ENCODE measurements at places on chromosomes 1 and 21.

GRCh38 chr1:39957299-39958015 lies 2.5 kb downstream of the MFSD2A start:
- no peak for DNase-seq

GRCh38 chr1:211892577-211892976 lies 62.0 kb upstream of the LPGAT1 start:
- no peak for DNase-seq

GRCh38 chr1:45016090-45016697 lies 4.1 kb downstream of the UROD start:
- DNase-seq: no peak

- peak; percentile 24 for DNase-seq
These were observed 27.4 kb upstream of the CTPS1 start for GRCh38 chr1:40951943-40952743.

DNA sequence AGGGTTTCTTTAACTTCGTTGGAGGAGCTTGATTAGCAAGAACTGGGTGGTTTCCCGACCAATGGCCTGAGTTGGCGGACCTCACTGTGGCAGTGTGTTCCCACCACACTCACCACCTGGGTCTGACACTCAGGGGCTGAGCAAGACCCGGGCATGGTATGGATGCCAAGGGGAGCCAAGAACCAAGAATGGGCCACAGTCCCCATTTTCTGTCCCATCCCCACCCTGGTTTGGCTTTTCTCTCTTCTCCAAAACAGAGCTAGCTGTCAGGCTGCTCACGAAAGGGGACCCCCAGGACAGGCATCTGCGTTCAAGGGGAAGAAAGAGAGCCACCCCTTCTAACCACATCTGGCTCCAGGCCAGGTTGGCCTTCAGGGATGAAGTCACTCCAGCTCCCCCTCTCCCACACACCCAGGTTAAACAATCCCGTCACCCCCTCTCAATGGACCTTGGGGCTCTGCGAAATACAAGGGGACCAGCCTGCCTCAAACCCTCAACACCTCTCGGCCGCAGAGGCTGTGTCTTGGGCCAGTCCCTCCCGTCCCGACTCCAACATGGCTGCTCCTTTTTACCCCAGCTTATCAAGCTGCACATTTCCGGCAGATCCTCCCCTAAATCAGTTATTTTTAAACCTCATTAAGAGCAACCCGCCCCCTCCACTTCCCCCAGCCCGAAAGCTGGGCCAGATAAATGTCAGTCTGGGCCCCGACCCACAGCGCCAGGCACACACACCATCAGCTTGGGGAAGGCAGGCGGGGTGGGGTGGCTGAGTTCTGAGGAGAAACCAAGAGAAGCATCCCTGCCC lies 3.4 kb downstream of the TAGLN2 start:
- DNase-seq: no peak

- DNase-seq: no peak
These were observed 64.0 kb downstream of the ITPKB start for GRCh38 chr1:226674892-226675714.

GRCh38 chr1:109697066-109697465 lies 9.4 kb downstream of the GSTM1 start:
- no peak for DNase-seq

DNA sequence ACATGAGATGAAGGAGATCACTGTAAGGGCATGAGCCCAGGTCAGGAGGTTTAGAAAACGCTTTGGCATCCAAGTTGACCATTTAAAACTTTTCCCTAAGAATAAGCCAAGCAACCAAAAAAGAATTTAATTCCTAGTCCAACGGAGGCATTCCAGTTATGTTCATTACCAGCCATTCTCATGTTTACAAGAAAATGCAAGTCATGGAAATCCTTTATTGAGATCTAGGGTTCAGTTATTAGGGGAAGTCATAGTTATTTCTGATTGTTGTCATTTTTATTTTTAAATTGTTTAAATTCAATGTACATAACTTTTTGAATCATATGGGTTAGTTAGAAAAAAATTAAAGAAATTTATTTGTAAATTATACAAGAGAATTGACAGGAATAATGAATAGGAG lies 24.5 kb downstream of the CFHR5 start:
- no peak for DNase-seq

DNA sequence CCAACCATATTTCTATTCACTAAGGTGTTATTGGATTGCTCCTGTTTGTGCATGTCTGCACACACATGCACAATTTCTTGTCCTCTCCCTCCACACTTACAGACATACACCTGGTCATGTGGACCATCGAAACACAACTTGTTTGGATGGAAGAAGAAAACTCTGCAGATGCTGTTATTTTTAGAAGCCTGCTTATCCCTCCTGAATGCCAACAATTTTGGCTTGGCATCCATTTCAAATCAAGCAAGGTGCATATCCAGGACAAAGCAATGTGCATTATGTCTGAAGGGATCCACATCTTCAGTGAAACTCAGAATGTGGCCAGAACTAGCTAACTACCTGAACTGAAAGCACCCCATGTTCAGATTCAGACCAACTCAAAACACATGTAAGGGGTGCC lies 98.9 kb upstream of the ADAR start:
- no peak for DNase-seq

- no peak for DNase-seq
These were observed 5.8 kb downstream of the ACTN2 start for GRCh38 chr1:236692128-236692527.

DNA sequence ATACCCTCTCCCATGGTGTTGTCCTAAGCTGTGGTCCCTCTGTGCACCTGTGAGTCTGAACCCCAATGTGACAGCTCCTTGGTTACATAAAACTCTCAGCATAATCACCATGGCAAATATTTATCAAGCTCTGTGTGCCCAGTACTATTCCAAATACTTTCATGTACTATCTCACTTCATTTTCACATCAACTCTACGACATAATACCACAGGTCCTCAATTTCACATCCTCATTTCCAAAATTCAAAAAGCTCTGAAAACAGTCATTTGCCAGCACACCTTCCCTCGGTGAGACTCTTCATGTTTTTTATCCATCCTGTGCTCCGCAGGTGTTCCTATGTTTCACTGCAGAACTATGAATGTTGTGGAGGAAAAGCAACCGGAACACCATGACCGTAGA lies 12.4 kb upstream of the CREG1 start:
- no peak for DNase-seq

GRCh38 chr1:156625436-156626078 lies 6.3 kb downstream of the HAPLN2 start:
- DNase-seq: peak; percentile 57

- no peak for DNase-seq
These were observed 98.2 kb upstream of the ERG start for GRCh38 chr21:38596264-38597042.

DNA sequence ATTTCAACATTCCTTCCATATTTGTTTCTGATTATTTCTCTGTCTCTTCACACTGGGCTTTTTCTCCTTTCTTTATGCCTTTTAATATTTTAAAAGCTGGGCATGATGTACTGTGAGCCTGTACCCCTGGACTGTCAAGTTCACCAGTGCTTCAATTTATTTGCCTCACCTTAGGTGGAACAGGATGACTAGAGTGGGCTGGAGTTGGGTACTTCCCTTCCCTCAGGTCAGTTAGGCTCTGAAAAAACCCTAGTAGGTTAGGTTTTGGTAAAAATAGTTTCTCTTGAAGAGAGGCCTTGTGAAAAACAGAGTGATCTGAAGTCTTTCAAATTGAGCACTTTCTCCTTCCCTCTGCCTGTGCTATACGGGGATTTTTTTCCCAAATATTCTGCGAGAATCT lies 163.0 kb upstream of the LYPLAL1 start:
- DNase-seq: no peak

DNA sequence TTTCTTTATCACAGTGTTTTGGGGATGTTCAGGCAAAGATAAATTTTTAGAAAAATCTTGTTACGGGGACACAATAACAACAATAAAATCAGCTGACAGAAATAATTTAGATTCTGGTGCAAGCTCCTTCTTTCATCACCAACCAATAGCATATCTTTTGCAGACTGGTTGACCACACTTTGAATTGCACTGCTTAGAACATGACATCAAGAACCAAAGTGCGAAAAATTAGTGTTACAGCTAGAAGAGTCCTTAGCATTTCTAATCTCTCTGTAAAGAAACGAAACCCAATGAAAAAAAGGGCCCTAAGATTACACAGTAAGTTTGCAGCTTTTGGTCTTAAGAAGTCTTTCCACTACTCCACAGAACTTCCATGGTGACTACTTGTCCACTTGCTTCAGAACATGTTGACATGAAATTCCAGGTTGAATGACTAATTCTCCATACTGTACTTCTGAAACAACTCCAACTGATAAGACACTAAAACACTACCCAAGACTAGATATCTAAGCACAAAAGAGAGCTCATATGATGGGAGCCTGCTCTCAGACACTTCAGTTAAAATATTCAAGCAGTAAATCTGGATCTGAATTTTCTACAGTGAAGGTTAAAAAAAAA lies 31.3 kb downstream of the XKR8 start:
- DNase-seq: no peak

DNA sequence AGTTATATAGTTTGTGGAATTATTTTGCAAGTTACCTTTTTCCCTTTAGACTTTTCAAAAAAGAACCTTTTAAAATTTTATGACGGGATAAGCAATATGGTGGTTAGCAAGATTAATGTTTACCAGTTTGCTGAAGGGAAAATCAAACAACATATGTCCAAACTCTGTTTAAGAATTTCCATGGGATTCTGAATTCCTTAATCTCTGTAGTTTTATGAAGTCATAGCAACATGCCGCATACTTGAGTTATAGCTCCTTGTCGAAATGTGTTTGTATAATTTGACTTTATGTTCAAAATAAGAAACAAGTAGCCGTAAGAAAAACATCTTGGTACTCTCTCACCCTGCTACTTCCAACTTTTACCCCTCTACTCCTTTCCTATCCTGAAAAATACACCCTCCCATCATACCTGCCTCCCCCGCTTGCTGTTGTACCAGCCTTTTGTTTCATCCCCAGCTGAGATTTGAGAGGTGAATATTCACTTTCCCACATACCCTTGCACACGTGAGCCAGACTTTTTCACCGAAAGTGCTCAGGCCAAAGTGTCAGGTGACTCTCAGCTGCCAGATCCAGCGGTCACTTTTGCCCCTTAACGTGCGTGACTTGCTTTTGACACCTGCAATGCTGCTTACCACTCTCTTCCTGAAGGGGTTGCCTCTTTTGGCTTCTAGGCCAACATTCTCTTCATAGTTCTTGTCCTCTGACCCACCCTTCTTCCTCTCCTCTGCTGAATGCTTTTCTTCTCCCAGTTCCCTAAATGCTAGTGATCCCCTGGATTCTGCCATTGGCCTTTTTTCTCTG lies 83.5 kb upstream of the ZNF326 start:
- DNase-seq: no peak

DNA sequence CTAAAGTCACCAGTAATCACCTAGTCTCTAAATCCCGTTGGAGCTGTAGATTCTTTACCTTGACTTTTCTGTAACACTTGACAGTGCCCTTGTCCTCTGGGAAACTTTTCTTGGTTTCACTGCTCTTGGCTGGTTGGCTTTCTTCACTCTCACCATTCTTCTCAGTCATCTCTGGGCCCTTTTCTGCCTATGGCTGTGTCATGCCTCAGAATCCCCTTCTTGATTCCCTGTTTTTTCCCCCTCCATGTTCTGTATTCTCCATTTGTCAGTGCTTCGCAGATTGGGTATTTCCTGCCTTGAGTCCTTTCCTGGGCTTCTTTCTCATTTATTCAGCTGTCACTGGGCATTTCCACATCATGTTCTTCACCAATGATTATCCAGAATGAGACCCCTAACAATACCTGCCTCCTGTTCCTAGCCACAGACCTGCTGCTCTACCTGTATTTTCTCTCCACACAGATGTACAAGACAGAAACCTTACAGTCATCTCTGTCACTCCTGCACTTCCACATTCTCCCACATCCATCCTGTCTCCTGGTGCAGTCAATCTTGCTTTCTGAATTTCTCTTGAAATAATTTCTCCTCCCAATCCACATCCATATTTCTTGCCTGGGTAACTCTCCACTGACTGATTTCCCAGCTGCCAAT lies 14.7 kb downstream of the UCK2 start:
- no peak for DNase-seq

- peak; percentile 5 for DNase-seq
These were observed at the start of gene ZFP69 for GRCh38 chr1:40476924-40477677. TSS of gene ZFP69 (plus strand) at chr1:40477290. CDS start at chr1:40479362, 2,072 bp downstream.

GRCh38 chr1:51044199-51044598 lies 57.8 kb upstream of the C1orf185 start:
- DNase-seq: no peak

DNA sequence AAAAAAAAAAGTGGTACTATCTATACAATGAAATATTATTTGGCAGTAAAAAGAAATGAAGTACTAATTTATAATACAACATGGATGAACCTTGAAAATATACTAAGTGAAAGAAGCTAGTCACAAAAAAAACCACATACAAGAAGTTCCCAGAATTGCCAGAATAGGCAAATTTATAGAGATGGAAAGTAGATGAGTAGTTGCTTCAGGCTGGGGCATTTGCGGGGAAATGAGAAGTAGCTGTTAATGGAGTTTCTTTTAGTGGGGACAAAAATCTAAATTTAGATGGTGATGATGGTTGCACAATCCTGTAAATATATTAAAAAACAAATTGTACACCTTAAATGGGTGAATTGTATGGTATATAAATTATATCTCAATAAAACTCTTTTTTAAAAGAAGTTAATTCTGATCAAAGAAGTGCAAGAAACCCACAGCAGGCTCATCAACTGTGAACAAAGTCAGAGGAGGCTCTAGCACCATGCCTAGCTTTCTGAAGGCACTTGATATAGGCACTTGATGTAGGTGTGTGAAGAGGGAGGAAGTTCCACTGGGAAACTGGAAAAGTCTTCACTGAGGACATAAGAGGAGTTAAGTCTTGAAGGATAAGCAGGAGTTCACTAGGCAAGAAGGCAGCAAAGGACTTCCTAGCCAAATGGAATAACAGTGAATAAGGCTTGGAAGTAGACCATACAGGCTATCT lies 52.5 kb downstream of the DMAP1 start:
- no peak for DNase-seq

- peak; percentile 8 for DNase-seq
These were observed 917 bp downstream of the ETNK2 start for GRCh38 chr1:204150702-204151551.

DNA sequence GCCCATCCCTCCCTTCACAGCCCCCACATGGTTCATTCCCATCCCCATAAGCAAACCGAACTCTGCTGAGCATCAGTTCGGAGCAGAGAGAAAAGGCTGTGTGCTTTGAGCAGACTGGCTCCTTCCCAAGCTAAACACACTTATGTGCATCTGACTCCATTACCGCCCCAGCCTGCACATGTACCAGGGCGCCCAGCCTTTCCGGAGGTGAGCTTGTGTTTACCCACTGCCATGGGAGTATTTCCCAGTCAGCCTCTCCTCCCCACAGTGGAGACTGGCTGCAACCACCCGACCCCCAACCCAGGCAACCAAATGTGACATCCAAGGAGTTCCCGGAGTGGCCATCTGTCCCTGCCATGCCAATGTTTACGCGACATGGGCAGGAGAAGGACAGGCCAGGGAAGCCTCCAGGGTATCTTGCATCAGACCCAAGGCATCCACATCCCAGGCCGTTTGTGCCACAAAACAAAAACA lies 9.4 kb downstream of the TIAM1 start:
- no peak for DNase-seq

DNA sequence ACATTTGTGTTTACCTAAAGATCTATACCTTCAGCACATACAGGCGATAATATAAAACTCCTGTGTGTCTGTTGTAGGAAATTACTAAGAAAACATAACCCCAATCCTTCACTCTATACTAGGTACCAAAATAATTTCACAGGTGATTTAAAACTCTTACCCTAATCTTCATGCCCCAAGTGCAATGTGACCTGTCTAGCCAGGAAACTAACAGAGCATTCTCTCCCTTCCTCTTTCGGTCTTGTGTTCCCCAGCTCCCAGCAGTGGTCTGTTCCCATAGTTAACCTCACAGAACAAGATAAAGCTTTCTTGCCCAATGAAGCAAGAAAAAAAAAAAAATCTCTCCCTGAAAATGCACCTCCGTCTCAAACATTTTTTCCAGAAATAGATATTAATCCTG lies 493.5 kb downstream of the DPYD start:
- no peak for DNase-seq
